Heart left ventricle (tissue), 16 donors: ENCODE measurements at places on chromosomes 2 and 18. TPM values are rescaled to one million over a fixed set of nuclear protein-coding genes. Genes with fewer than 3 reads are reported as not detected.

DNA sequence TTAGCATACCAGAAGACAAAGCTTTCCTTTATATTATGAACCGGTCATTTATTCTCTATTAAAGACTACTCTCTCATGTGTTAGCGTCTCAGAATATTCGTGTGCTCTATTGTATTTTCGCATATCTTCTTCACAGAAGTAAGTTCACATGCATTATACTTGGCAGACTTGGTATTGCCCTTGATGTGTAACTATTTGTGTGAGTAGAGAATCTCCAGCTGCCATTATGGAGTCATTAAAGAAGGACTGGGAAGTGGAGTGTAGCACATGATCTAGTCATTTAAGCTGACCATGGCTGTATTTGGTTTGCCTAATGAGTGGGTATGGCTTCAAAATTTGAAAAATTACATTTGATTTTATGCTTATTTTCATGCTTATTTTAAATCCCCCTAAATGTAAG lies 92.9 kb downstream of the TTC27 start:
- H3K36me3 ChIP-seq, result no peaks in the 10 kb centered on the region
- peak overlapping the region; percentile 69 for H3K27ac ChIP-seq
- no peak for DNase-seq

Gene UBE2E3
- total RNA-seq, result 50.7 TPM

GRCh38 chr2:8445580-8445979 lies 236.3 kb upstream of the ID2 start:
- no peaks in the 10 kb centered on the region for H3K4me1 ChIP-seq
- no peak overlapping the region for H3K27ac ChIP-seq
- H3K36me3 ChIP-seq, result no peaks in the 10 kb centered on the region
- no peaks in the 10 kb centered on the region for H3K27me3 ChIP-seq

Gene B3GNT7
- 52.4 TPM for total RNA-seq

DNA sequence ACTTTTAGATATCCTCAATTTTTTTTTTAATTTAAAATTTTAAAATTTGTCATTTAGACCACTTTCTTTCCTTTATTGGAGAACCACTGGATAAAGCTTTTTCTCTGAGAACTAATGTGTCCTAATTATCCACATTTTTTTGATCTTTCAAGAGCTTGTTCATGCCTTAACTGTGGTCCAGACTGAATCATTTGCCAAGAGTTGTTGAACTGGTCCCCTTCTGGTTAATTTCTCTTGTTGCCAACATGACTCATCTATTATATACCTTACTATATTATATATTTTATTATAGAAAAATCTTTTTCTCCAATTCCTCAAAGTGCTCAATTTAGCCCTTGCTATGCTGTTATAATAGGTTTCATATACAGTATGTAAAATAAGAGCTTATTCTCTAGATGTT lies 53.1 kb upstream of the TMEM87B start:
- no peaks in the 10 kb centered on the region for H3K4me1 ChIP-seq
- no peak overlapping the region for H3K4me3 ChIP-seq
- DNase-seq, result no peak
- peaks cover 18% of the 10 kb centered on the region for H3K36me3 ChIP-seq

DNA sequence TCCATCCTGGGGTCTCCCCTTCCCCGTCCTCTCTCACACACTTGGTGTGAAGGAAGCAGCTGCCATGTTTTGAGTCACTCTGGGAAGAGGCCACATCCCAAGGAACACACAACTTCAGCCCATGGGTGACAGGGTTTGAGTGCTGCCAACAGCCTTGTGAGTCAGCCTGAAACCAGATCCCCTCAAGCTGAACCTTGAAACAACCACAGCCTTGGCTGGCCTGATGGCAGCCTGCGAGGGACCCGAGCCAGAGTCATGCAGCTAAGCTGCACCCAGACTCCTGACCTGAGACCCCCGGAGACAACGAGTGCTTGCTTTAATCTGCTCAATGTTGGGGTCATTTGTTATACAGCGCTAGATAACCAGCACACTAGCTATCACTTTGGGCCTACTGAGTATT lies 19.3 kb upstream of the MC2R start:
- no peaks in the 10 kb centered on the region for H3K27me3 ChIP-seq
- no peaks in the 10 kb centered on the region for H3K4me1 ChIP-seq
- no peak overlapping the region for H3K4me3 ChIP-seq
- DNase-seq, result no peak

- no peaks in the 10 kb centered on the region for H3K27me3 ChIP-seq
- H3K27ac ChIP-seq, result no peak overlapping the region
- DNase-seq, result no peak
- no peaks in the 10 kb centered on the region for H3K36me3 ChIP-seq
- H3K4me3 ChIP-seq, result no peak overlapping the region
- no peaks in the 10 kb centered on the region for H3K4me1 ChIP-seq
These were observed 28.6 kb downstream of the PPP1R1C start for GRCh38 chr2:182014284-182014683.

DNA sequence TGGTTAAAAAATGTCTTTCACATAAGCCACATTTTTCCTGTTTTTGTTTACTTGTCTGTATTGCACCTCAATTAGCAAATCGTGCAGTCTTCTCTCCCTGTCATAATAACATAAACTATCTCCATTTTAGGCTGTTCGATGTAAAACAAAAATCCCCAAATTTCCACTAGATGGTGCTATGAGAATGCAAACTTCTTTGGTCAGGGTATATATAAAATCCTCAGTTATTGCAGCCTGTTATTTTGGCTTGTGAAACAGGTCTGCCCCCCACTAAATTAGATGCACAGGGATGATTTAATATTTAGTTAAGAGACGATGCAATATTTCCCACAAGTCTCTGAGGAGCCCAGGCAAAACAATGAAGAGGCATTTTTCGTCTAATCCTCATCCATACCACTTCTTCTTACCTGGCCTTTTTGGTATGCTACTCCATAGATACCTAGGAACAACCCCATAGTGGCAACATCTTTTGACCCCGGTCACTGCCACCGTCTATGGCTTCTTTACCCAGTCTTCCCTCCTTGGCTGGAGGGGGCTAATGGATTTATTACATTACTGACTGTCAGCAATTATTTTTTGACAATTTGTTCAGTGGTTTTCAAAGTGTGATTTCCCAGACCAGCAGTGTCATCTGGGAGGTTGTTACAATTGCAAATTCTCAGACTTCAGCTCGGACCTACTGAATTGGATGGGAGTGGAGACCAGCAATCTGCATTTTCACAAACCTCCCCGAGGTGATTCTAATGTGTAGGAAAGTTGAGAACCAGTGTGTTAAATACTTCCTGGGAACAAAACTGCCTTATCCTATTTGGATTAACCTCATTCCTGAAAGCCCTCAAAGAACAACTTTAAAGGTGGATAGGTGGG lies 117.4 kb upstream of the CWC22 start:
- no peak overlapping the region for H3K27ac ChIP-seq
- no peaks in the 10 kb centered on the region for H3K4me1 ChIP-seq
- no peaks in the 10 kb centered on the region for H3K36me3 ChIP-seq
- no peak for DNase-seq
- no peak overlapping the region for H3K4me3 ChIP-seq

Gene DSEL
- total RNA-seq, result 2.7 TPM

DNA sequence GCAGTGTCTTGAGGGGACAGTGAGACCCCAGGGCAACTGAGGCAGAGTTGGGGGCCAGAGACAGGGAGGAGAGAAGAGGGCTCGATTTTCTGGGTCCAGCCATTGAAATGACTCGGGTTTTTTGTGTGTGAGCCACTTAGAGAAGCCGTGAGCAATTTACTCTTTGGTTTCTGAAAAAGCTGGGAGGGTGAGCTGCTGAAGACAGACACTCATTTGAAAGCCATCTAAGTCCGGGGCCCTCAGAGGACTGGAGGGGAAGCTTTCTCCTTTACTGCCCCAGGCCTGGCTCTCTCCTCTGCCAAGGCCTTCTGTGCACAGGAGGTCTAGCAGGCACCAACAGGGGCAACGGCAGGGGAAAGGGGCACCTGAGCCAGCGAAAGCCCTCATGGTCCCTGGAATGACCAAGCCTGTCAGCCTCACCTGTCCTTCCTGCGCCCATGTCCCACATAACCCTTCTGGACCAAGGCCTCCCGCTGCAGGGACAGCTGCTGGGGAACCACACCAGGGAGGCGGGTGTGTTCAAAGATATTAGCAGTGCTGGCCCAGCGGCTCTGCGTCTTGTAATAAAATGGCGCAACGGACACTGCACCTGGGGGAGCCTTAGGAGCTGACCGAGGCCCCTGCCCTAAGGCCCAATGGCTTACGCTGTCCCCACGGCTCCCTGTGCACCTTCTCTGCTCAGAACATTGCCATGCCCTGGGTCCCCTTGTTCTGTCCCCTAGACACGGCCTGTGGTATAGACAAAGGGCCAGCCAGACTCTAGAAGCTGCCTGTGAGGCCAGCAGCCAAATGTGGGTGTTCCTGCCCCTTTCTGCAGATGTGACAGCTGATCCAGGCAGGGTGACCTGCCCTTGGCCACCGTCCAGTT lies 45.8 kb downstream of the HS6ST1 start:
- no peak overlapping the region for H3K4me3 ChIP-seq
- no peaks in the 10 kb centered on the region for H3K4me1 ChIP-seq
- no peak overlapping the region for H3K27ac ChIP-seq
- peaks cover 7% of the 10 kb centered on the region for H3K36me3 ChIP-seq
- no peaks in the 10 kb centered on the region for H3K27me3 ChIP-seq

DNA sequence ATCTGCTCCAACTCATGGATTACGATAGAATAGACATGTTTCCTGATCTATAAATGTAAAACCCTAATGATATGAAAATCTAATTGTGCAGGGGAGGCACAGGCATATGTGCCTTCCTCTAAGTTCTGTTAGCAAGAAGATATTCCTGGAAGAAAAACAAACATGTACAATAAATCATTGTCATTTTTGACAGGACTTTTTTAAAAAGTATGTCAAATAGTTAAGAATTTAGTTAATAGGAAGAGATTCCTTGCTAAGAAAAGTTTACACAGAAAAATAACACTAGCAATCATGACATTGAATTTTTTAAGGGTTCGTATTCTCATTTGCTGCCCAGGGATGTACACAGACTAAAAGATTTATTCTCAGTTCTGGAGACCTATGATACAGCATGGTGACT lies 15.3 kb upstream of the CREB1 start:
- no peak overlapping the region for H3K4me3 ChIP-seq
- H3K36me3 ChIP-seq, result no peaks in the 10 kb centered on the region
- no peaks in the 10 kb centered on the region for H3K27me3 ChIP-seq
- peak overlapping the region; percentile 56 for H3K27ac ChIP-seq
- H3K4me1 ChIP-seq, result peaks cover 9% of the 10 kb centered on the region
- no peak for DNase-seq

DNA sequence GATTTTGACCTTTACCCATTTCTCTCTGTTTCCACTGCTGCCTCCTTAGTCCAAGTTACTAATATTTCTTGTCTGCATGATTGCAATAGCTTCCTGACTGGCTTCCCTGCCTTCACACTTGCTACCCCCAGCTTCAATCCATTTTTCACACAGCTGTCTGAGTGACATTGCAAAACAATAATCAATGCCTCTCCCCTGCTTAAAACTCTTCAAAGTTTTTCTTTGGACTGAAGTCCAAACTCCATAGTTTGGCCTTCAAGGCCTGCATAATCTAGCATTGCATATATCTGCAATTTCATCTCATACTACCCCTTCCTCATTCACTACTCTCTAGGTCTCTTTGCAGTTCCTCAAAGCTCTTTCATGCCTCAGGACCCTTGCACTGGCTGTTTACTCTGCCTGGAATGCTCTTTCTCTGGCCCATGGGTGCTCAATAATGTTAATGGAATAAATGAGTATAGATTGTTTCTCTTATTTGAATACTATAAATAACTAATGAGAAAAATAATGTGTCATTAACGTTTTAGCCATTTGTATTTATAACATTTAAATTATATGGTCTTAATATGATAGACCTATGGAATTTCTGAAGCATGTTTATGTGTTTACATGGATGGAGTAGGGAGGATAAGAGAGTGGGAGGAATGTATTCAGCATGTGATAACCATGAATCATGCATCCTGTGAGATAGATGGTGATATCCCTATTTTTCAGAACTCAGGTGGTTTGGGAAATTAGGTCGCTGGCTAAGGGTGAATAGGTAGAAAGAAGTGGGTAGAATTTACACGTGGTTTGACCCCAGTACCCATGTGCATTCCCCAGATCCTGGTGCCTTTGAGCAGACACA lies 5.7 kb upstream of the TMEM178A start:
- H3K27ac ChIP-seq, result no peak overlapping the region
- no peak for DNase-seq
- H3K4me1 ChIP-seq, result peaks cover 5% of the 10 kb centered on the region
- no peak overlapping the region for H3K4me3 ChIP-seq

Gene FEV
- total RNA-seq, result not detected

GRCh38 chr2:160730296-160730995 lies 236.8 kb upstream of the RBMS1 start:
- H3K27ac ChIP-seq, result no peak overlapping the region
- H3K4me1 ChIP-seq, result peaks cover 4% of the 10 kb centered on the region
- H3K4me3 ChIP-seq, result no peak overlapping the region
- no peaks in the 10 kb centered on the region for H3K27me3 ChIP-seq
- H3K36me3 ChIP-seq, result no peaks in the 10 kb centered on the region
- DNase-seq, result no peak

DNA sequence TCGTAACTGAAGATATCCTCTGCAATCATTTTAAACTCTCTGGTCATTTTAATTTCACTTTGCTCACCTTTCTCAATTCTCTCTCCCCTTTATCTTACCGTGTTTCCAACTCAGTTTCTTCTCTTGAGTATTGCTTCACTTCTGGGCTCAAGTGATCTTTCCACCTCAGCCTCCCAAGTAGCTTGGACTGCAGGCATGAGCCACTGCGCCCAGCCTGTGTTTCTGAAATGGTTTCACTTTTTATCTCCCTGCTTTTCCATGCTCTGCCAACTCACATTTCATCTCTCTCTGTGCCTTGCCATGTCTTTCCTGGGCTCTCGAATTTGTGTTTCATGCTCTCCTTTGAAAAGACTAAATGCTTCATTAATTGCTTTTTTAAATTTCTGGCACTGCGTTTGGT lies 30.5 kb upstream of the TMEM131 start:
- DNase-seq, result no peak
- no peaks in the 10 kb centered on the region for H3K36me3 ChIP-seq
- peaks cover 10% of the 10 kb centered on the region for H3K4me1 ChIP-seq
- H3K4me3 ChIP-seq, result no peak overlapping the region
- no peaks in the 10 kb centered on the region for H3K27me3 ChIP-seq
- H3K27ac ChIP-seq, result no peak overlapping the region

DNA sequence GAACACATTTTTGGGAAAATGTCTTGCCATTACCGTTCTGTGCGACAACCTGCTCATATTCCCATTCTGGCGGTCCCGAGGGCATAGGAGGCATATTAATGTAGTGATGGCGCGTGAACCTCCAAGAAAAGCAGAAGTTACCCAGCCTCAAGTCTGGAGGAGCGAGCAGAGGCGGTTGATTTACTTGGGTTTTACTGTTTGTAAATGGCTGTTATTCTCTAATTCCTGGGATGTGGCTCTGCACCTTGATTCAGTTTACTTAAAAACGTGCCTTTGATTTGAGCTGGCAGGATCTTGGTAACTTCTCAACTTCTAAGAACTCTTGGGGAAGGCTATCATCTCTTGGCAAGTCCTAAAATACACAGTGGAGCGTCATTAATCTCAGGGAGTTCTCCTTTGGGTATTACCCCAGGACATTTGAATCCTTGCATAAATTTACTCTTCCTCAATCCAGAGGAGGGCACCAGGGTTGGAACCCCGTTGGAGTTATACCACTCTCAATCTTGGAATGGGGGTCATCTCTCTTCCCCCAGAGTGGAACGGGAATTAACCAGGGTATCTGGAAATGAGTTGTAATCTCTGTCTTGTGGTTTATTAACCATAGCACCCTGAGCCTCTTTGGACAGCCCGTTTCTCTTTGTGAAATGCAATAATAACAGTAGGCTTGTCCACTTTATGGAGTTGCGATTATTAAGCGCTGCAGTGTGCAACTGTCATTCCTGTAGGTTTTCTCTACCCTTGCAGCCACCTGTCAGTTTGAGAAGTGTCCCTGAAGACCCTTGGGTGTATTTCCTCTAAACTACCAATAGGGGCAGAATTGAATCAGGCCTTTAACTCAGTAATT lies 2.1 kb downstream of the HK2 start:
- H3K4me3 ChIP-seq, result peak overlapping the region; percentile 83
- peak overlapping the region; percentile 44 for H3K27ac ChIP-seq
- H3K27me3 ChIP-seq, result no peaks in the 10 kb centered on the region
- no peaks in the 10 kb centered on the region for H3K36me3 ChIP-seq
- peaks cover 10% of the 10 kb centered on the region for H3K4me1 ChIP-seq
